Right renal pelvis (tissue), 4 donors: ENCODE measurements at places on chromosomes 12 and 14. TPM values are rescaled to one million over a fixed set of nuclear protein-coding genes. Genes with fewer than 3 reads are reported as not detected.

OASL gene
- 0.13 TPM for polyA plus RNA-seq

TMPRSS12 gene
- polyA plus RNA-seq, result not detected

AQP6 gene
- polyA plus RNA-seq, result 16.0 TPM

LRRC43 gene
- 7.2 TPM for polyA plus RNA-seq

CD69 gene
- 1.2 TPM for polyA plus RNA-seq

ZDHHC22 gene
- 0.57 TPM for polyA plus RNA-seq

CCND2 gene
- polyA plus RNA-seq, result 52.6 TPM

ART4 gene
- 0.11 TPM for polyA plus RNA-seq

TAS2R46 gene
- polyA plus RNA-seq, result not detected

TUBA1A gene
- 464 TPM for polyA plus RNA-seq

IRAK3 gene
- polyA plus RNA-seq, result 4.6 TPM

SIRT4 gene
- polyA plus RNA-seq, result 4.0 TPM

SLC6A13 gene
- 47.9 TPM for polyA plus RNA-seq

ALDH2 gene
- 103 TPM for polyA plus RNA-seq

CCDC60 gene
- polyA plus RNA-seq, result 0.20 TPM

ERP27 gene
- polyA plus RNA-seq, result 29.1 TPM

CABP1 gene
- polyA plus RNA-seq, result 5.6 TPM

PKP2 gene
- polyA plus RNA-seq, result 23.2 TPM

MANSC4 gene
- polyA plus RNA-seq, result 0.15 TPM

ADAM21 gene
- 0.16 TPM for polyA plus RNA-seq

TAS2R7 gene
- polyA plus RNA-seq, result not detected

SLC5A8 gene
- polyA plus RNA-seq, result 36.4 TPM

NFE2 gene
- polyA plus RNA-seq, result 2.0 TPM

FSCB gene
- polyA plus RNA-seq, result not detected

SLC4A8 gene
- 3.5 TPM for polyA plus RNA-seq

DENR gene
- 91.1 TPM for polyA plus RNA-seq

TSPAN19 gene
- polyA plus RNA-seq, result 0.46 TPM

CLECL1 gene
- not detected for polyA plus RNA-seq

SLC41A2 gene
- 5.6 TPM for polyA plus RNA-seq

DHRS4 gene
- polyA plus RNA-seq, result 46.6 TPM

KDM2B gene
- polyA plus RNA-seq, result 74.4 TPM

TEX52 gene
- polyA plus RNA-seq, result 0.80 TPM

OR10AD1 gene
- 0.29 TPM for polyA plus RNA-seq

CCNB1IP1 gene
- polyA plus RNA-seq, result 116 TPM

CISTR gene
- not detected for polyA plus RNA-seq

PRH1 gene
- polyA plus RNA-seq, result 14.5 TPM

CMA1 gene
- 0.34 TPM for polyA plus RNA-seq

FOXA1 gene
- polyA plus RNA-seq, result 5.0 TPM

CLEC4D gene
- 0.35 TPM for polyA plus RNA-seq

TEX22 gene
- polyA plus RNA-seq, result 1.0 TPM

KRT82 gene
- not detected for polyA plus RNA-seq

ST8SIA1 gene
- polyA plus RNA-seq, result 6.0 TPM

CFAP54 gene
- 2.8 TPM for polyA plus RNA-seq

ATL1 gene
- 7.1 TPM for polyA plus RNA-seq

KICS2 gene
- polyA plus RNA-seq, result 6.3 TPM

PSMA6 gene
- polyA plus RNA-seq, result 187 TPM

GTF2A1 gene
- 40.7 TPM for polyA plus RNA-seq

LUM gene
- 119 TPM for polyA plus RNA-seq
